ENCODE measurements at places on chromosomes 12 and 14.

- no peak for DNase-seq
Measured at GRCh38 chr12:24491968-24492367, 456.9 kb downstream of the BCAT1 start.

DNA sequence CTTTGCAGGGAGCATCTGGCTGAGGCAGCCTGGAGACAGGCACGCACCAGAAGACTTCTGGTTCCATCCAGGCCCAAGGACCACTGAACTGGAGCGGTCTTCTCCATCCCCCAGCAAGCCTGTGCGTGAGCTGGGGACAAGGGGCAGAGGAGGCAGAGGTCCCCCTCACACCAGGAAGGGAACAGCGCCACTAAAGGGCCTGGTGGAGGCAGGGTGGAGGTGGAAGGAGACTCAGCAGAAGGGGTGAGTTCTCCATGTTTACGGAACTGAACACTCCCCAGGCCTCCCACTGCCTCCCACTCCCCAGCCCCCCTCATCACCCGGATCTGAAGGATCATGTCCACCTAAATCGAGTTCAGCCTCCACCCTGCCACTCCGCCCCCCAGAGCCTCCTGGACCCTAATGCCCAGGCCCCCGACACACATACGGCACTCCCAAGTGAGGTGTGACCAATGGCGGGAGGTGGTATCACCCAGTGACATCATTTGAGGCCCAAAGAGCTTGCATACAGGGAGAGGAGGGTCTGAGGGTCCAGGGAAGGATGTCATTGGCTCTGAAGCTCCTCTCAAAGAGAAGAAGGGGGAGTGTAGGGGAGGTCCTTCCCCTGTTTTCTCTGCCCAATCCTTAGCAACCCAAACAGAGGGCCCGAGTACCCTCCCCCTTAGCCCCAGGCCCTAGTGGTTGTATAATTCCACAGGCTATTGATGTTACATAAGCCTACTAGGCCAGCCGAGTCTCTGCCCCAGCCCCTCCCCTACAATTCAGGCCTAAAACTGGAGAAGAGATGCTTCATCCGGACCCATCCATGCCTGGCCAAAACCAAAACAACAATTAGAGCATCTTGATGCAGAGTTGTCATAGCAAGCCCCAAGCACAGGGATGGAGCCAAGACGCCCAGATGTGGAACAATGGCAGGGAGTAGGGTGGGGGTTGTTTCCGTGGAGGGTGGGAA, 1.0 kb downstream of the FAIM2 start:
- no peak for DNase-seq

- DNase-seq, result peak; percentile 65
Measured at GRCh38 chr12:19572920-19573558, 133.7 kb downstream of the AEBP2 start.

- DNase-seq, result no peak
Measured at GRCh38 chr12:117513353-117513752, 151.9 kb upstream of the NOS1 start.

GRCh38 chr14:92539419-92539818, 25.8 kb downstream of the RIN3 start:
- DNase-seq, result no peak

DNA sequence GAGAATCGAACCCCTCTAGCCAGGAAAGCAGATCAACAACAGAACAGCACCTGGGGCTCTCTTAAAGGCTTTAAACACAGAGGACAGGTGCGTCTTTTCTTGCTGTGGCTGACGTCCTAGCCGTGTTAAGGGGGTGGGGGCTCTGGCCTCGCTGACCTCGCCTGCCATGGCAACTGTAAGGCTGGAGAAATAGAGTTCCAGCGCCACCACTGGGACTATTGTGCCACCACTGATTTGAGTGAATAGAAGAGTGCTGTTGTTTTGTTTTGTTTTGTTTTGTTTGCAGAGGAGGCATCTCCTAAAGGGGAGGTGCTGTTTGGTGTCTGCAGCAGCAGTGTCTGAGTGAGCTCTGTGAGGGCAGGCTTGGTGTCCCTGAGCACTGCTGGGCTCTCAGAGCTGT, 34.2 kb upstream of the PRMT8 start:
- DNase-seq, result no peak

DNA sequence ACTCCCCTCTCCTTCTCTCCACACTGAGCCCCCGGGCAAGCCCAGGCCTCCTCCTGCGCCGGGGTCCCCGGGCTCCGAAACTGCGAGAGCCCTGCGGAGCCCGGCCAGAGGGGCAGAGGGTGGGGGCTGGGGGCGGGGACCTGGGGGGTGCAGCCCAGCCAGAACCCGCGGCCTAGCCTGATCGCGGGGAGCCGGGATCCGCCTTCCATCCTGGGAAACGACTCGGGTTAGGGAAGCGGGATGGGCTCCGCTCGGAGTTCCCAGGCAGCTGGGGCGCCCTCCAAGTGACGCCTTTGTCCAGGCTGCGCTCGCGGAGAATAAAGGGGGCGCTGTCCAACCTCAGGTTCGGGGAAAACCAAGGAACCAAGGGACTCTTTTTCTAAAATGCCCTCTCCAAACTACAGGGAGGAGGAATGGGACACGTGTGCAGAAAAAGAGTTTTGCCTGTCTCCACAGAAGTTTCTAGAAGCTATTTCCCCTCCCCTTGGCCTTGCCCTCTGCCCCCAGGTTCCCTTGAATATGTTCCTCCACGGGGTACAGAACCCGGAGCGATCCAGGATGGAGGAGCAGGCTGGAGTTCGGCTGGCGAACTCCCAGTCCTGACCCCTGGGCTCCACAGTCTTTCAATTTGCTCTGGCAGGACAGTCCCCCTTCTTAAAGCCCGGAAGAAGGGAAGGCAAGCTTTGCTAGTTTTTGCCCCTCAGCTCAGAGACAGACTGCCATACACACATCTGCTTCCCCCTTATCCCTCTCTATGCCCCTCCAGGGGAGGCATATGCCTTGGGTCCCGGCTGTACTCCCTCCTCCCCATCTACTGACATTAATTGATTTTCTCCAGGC, 13.9 kb downstream of the NKX2-1 start:
- DNase-seq, result no peak

DNA sequence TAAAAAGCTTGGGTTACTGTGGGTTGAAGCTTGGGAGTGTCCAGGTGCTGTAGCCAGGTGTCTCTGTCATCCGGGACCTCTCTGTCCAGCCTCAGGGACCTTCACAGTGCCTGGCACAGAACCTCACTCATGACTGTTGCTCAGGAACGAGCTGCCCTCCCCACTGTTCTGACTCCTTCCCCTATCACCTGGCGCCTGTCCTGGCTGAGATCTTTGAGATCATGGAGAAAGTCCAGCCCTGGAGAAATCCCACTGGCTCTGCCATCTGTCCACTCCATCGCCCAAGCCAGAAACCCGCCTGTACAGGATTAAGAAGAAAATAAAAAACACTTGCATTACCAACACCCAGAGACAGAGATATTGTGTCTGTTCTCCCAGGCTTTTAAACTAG, 53.5 kb downstream of the DGLUCY start:
- DNase-seq, result no peak

DNA sequence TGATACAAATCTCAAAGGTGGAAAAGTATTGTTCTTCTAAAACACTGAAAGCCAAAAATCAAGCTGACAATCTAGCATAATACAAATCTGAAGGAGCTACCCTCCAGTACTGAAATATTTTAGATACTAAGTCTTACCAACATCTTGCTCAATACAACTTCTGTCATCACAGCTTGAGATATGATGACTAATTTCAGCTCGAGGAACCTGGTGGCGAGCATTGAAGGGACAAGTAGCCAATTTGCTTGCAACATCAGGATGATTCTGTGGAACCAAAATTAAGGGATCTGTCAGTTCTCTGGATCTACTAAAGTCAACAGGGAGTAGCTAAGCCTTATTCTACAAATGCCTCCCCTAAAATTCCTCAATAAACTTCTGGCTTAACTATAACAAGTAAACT, 10.4 kb downstream of the GTSF1 start:
- no peak for DNase-seq

GRCh38 chr12:113260127-113260526, 38.9 kb downstream of the TPCN1 start:
- DNase-seq, result no peak

- DNase-seq, result no peak
Measured at GRCh38 chr14:29016050-29016900, 249.7 kb downstream of the FOXG1 start.

DNA sequence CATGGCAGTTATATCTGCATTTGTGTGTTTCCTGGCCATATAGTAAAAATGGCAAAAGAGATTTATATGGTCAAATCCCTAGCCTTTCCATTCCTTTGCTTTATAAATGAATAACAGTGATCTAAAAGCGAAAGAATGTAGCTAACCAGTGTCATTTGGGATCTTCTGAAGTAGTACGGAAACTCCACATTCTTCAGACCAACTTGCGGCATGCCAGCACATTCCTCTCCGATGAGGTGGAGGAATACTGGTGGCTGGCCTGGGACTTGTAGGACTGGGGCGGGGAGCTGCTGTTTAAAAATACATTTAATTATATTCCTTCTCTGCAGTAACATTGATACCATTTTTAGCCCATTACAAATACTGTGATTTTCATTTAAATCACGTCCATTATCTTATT, 85.3 kb downstream of the SAMD4A start:
- no peak for DNase-seq

DNA sequence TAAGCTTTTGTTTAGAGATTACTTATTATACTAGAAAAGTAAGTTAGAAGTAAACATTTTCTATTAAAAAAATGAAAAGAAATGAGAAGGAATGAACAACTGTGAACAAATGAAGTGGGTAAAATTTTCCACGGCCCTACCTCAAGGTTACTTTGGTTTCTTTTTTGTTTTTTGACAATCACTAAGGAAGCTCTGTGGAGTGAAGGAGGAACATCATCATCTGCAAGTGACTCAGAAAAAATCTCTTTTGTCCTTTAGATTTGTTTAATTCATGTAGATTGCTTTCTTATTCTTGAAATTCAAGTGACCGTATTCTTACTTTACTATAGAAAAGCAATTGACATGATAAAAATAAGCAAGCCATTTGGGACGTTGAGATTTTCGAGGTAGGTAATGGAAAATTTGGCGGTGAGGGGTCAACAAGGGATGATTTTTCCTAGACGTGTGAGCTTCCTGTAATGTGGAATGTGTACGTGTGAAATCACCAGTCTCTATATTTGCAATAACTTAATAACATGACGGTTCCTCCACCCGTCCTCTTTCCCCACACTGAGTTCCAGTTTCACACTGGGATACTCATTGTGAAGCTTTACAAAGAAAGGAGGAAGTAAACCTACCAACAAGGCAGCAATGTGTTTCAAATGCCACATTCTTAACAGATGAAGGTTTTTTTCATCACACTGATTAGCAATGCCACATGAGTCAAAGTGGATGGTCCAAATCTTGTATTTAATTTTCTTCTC, 62.3 kb upstream of the EGLN3 start:
- DNase-seq, result no peak

DNA sequence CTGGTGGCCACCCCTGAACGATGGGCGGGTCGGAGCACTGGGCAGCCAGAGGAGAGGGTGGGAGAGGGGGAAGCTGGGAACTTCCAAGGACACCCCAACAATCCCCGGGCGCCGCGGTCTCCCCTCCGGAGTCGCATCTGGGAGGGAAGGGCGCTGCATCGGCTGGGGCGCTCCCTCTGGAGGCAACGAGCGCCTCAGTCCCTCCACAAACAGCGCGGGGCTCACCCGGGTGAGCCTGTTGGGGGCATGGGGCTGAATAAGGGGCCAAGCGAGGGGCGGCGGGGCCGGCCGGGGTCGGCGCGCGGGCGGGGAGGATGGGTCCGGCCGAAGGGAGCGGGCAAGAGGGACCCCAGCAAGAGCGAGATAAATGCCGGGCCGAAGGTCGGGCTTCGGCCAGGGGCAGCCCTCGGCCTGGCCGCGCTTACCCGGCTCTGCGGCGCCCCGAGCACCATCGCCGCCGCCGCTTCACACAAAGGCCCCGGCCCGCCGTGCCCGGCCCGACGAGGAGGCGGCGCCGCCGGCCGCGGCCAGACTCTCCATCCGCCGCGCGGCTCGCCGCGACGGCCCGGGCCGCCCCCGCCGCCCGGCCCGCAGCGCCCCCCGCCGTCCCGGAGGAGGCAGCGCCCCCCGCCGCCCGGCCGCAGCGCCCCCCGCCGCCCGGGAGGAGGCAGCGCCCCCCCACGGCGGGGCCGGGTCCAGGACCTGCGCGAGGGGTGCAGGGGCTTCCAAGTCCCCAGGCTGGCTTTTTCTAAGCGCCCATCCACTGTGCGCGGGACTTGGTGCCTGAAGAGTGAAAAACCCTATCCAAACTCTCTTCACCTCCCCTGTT, at the start of gene ZBTB39:
Gene ZBTB39 (minus strand): TSS at position 567 of the 829 bp plus-strand sequence. CDS start 1,629 bp downstream, outside the sequence.
- peak; percentile 86 for DNase-seq

DNA sequence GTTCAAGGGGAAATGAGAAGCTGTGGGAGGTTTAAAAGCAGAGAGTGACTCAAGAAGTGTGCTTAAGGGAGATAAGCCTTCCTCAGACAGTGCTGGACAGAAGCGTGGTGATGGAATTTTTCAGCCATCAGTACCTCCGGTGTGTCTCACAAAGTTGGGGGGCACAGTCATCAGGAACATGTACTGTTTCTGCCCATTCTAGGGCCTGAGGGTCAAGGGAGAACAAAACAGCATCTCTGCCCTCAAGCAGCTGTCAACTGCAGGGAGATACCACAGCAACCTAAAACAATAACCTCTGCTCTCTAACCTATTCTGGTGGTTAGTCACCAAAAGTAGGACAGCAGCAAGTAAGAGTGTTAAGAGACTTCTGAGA, 2.0 kb upstream of the STON2 start:
- no peak for DNase-seq

GRCh38 chr12:89389755-89390661, 37.7 kb upstream of the DUSP6 start:
- DNase-seq, result no peak

DNA sequence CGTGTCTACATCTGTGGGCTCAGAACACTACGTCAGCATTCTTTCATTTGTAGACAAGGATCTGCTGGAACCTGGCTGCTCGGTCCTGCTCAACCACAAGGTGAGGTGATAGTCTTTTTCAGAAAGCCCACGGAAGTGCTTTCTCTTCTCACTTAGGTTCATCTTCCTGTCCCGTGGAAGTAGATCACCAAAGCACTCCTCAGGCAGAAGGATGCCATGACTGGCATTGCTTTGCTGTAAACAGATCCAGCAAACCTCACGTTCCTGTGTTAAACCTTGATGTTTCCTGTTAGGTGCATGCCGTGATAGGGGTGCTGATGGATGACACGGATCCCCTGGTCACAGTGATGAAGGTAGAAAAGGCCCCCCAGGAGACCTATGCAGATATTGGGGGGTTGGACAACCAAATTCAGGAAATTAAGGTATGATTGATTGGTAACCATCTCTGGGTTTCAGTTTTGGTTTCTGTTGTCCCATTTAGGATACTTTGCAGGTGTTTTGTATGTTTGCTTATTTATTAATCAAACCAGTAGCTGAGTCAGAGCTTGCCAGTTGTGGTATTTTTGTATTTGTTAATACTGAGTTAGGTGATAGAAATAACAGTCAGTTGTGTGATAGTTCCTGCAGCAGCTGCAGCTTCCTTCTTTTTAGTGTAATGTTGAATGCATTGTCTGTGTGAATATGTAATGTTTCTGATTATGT, 7.5 kb downstream of the PSMC1 start:
- DNase-seq, result peak; percentile 15

GRCh38 chr14:52012635-52013034, 23.3 kb downstream of the RTRAF start:
- no peak for DNase-seq

GRCh38 chr12:113116875-113117274, 18.7 kb downstream of the RASAL1 start:
- DNase-seq, result no peak

GRCh38 chr12:130439250-130439649, 101.6 kb downstream of the PIWIL1 start:
- no peak for DNase-seq

GRCh38 chr12:122104844-122105243, 26.3 kb downstream of the MLXIP start:
- no peak for DNase-seq

GRCh38 chr12:114122016-114122415, 155.9 kb upstream of the RBM19 start:
- no peak for DNase-seq

GRCh38 chr14:92441751-92442504, 71.7 kb upstream of the RIN3 start:
- no peak for DNase-seq

Data from activated CD8-positive, alpha-beta memory T cell treated with anti-CD3 and anti-CD28 coated beads for 24 hours (primary cell).